ENCODE measurements at places on chromosomes 5 and 9.

GRCh38 chr5:57889558-57889957, 406.9 kb upstream of the ACTBL2 start:
- DNase-seq, result no peak

DNA sequence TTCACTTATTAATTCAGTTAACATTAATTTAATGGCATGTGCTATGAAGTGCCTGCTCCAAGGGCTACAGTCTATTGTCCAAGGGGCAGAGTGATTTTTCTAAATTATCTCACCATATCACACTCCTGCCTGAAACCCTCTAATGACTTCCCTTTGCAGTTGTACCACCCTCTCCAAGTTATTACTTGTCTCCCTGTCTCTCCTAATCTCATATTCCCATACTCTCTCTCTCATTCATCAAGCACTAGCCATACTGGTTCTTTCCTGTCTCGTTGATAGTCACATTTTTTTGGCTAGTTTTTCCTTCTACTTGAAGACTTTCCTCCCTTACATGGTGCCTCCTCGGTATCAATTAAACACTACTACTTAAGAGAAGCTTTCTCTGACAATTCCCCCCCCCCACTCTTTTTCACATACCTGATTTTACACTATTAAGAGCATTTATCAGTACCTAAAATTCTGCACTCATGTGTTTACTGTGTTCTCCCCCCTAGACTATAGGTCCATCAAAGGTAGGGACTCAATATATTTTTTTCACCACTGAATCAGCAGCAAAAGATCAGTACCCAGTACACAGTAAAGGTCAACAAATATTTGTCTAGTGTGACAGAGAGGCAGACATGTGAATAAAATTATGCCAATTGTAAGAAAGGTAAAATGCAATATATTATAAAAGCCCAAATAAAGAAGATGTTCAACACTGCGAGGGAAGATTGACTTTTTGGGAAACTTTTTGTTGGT, 19.0 kb downstream of the RICTOR start:
- no peak for DNase-seq

DNA sequence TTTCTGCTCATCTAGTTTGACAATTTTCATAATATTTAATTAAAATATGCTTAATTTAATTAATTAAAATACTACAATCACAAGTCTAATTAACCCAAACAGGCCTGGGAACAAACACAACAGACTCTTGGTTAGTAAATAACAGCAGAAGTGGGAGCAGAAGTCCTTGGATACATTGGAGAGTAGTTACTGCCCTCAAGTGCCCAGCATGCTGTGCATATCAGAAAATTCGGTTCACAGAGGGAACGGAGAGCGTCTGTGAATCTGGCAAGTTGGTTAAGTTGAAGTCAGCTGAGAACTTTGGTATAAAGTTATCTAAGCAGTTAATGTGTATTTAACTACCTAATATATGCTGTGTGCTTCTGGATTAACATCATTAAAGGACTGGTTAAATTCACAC, 87.0 kb upstream of the ATG10 start:
- DNase-seq, result no peak

DNA sequence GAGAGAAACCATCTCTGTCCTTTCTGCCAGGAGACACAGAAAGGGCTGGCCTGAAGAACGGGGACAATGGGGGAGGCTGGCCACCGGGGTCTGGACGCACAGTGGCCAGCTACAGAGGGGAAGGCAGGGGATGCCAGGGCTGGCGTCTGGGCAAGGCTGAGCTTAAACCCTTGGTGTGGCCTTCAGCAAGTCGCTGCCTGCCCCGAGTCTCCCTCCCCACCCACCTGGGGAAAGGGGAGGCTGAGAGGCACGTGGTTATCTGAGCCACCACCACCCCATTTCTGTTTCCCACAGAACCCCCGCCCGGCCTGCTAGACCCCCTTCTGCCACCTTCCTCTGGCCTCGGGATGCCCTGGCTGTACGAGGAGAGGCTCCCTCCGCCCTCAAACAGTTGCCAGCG, 115.3 kb downstream of the VAV2 start:
- DNase-seq, result no peak

DNA sequence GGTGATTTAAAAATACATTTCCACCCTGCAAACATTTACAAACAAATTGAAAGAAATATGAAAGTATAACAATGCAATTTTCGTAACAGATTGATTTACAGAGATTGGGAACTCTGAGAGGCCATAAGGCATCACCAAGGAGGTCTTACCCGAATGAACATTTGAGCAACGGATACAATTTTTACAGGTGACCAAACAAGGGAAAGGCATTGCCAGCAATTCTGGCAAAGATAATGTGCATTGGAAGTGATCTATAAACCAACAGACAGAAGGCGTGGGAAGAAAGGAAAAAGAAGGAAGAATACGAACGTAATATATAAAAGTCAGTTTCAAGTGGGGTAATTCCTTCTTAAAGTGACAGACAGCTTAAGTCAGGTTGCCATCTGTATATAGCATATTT, 295.9 kb downstream of the CDH12 start:
- no peak for DNase-seq

DNA sequence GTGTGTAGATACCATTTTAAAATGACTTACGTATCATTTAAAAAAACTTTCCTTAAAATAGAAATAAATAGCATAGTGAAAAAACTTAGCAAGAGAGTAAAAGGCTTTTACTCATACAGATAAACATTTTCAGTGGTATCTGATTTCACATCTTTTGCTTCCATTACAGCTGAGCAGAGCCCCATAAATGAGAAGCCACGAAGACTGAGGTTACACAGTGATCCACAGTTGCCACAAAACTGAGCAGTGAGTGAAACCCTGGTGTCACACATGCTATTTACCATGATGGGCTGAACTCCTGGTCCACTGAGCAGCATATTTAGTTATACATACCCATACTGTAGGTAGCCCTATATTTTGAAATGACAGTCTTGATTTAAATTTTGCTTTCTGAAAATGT, 401.2 kb downstream of the KIAA0825 start:
- DNase-seq, result no peak

GRCh38 chr5:128406803-128407202, 131.2 kb downstream of the FBN2 start:
- DNase-seq, result no peak

- no peak for DNase-seq
These were observed 193.1 kb downstream of the PAX5 start for GRCh38 chr9:36840898-36841536.

GRCh38 chr9:136939996-136940525, 4.5 kb downstream of the FBXW5 start:
- DNase-seq, result no peak

- no peak for DNase-seq
These were observed 191.9 kb downstream of the ATP10B start for GRCh38 chr5:160660132-160660531.

GRCh38 chr5:176621661-176622079, 8.7 kb downstream of the SNCB start:
- DNase-seq, result no peak

GRCh38 chr9:79977510-79978197, 405.9 kb downstream of the TLE4 start:
- DNase-seq, result no peak

DNA sequence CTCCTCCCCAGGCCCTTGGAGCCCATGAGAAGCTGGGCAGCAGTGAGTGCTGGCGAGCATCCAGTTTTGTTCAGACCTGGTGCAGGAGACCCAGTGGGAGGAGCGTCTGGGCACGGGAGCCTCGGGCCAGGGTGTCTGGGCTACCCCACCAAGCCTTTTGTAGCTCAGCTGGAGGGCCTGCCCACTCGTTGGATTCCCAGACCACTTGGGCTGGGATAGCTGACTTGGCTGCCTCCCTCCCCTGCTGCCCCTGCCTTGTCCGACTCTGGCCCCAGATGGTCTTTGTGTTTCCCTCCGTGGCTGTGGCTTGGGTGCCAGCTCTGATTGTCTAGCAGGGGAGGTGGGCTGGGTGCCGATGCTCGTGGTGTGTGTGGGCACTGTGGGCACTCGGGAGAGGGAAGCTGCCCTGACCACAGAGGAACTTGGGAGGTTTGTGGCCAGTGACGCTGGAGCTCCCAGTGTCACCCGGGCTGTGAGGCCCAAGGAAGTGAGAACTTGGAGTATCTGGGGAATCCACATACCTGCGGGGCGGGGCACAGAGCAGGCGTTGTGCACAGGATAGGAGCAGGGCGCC, 47.3 kb downstream of the WNK2 start:
- no peak for DNase-seq

DNA sequence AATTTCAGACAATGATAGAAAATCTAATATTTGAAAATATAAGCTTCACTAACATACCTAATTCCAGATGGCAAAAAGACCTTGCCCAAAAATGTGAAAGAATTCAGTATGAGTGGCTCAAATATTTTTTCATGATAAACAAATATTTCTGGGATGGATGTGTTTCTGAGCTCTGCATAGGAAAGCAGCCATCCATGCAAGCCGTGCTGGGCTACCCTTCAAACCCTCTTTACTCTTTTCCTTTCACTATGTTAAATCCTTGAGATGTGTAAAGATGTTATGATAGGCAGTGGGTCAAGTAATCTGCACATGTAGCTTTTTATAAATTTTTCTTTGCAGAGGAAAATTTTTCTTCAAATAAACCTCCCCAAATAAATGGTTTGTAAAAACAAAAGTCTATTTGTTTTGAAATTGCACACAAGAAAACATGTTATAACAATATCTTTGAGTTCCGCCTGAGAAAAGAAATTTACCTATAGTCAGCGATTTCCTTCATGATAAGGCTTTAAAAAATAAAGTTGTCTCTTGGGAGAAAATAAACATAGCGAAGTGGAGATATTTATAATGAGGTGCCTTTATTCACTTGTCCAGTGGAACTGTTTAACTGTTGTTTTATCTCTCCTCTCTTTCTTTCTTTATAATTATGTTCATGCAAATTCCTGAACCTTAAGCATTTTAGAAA, 154.3 kb upstream of the PITX1 start:
- DNase-seq, result no peak

DNA sequence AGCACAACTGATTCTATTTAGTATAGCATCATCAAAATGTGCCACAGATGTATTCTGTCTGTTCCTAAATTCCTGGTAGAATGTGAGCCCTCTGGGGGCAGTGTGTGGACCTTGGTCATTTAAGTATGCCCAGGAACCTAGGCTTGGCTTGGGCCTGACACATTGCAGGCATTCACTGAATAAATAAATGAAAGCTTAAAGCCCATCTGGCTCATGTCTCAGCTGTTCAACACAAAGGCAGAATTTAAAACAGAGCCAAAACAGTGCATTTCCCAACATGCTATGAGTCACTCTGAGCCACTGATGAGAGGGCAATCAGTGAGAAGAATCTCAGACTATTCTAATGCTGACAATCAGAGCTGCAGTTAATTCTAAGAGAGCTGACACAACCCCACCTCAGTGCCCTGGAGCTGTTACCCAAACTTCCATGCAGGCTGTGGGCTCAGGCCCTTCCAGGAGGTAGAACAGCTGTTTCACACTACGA, 8.1 kb downstream of the FAM193B start:
- no peak for DNase-seq

GRCh38 chr5:55159763-55160492, at the start of gene GPX8:
GPX8 (plus strand) TSS chr5:55160171; CDS start chr5:55160193, 22 bp downstream.
- no peak for DNase-seq

DNA sequence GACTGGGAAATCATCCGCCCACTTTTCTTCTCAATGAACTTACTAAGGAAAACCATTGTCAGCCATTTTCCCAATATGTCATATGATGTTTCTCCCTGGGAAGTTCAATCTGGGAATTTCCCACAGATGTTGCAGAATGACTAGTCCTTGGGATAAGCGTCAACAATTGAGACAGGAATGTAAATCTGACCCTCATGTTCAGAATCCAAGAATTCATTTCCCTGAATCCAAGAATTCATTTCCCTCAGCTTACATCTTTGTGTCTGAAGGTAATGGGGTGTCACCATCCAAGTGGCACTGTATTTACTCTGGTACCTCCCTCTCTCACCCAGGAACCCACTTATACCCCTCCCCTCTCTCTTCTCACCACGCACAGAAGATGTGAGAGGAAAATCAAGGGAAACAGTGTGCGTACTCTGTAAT, 7.4 kb downstream of the KLF9 start:
- no peak for DNase-seq

GRCh38 chr5:74919487-74919886, 53.3 kb upstream of the FAM169A start:
- DNase-seq, result no peak

GRCh38 chr5:136242611-136243010, 49.6 kb upstream of the SMIM32 start:
- no peak for DNase-seq

DNA sequence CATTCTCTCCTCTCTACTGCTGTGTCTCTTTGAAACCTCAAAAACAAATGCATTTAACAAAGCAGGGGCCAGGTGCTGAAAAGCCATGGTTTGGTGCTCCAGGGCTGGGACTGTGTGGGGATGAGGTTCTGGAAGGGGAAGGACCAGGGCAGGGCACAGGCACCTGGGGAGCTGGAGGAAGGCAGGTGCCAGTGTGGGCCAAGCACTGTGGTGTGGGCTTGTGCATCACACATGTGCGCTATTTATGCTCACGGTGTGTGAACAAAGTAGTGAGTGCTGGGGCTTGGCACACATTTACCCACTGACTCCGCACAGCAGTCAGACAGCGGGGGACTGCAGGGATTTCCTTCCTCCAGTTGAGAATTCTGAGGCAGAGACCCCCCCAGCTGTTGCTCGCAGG, 10.1 kb downstream of the HRH2 start:
- no peak for DNase-seq

- DNase-seq, result no peak
These were observed 728.0 kb downstream of the CDH9 start for GRCh38 chr5:26310415-26310814.

DNA sequence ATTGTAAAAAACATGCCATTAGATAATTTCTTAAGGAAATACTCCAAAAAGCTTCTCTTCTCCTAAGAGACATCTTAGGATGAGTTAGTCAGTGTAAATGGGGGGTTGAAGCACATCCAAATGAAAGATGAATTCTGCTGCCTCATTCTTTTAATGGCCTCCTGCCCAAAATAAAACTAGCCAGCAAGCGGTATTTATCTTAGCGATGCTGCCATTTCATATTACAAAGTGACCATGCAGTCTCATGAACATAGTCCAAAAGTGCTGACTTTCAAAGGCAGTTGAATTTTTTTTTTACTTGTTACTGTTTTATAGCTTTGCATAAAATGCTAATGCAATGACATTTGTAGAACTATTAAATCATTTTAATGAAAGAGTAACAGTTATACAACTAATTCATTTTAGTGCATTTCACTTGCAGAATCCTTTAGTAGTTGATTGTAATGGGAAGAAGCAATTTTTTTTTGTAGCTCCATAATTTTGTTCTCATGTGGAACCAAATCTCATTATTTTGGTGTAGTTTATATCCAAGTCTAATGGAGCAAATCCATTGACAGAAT, 151.5 kb downstream of the CAVIN4 start:
- DNase-seq, result no peak

Data from stimulated activated CD8-positive, alpha-beta memory T cell treated with anti-CD3 and anti-CD28 coated beads, Interleukin-4, amount 100 ng/mL, for 1 hour (primary cell).